ENCODE measurements at places on chromosomes 6 and 20. TPM values are rescaled to one million over a fixed set of nuclear protein-coding genes. Genes with fewer than 3 reads are reported as not detected.
A peak's percentile ranks its signal among the peaks of the same experiment; 100 is the strongest.

HAO1 gene
- not detected for total RNA-seq

BPI gene
- not detected for total RNA-seq

- peak; percentile 95 for DNase-seq
Measured at GRCh38 chr6:11317885-11318771, 85.7 kb upstream of the NEDD9 start.

GRCh38 chr20:31708736-31709534 is 13.7 kb downstream of the BCL2L1 start:
- no peak for DNase-seq

DNA sequence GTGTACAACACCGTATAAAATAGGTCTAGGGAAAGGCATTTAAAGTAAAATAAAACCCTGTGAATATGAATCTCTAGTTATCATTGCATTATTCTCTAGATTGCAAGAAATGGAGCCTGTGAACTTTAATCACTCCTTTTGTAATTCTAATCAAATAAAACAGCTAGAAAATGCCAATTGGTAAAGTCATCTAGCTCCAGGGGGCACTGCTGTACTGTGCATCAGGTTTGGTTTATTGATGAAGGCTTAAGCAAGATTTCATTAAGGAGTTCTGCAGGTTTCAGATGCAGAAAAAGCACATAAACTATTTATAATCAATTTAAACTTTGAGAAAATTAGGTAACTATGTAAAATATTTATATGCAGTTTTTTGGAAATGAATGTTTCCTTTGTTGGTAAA is 645.0 kb downstream of the PHF3 start:
- peak; percentile 65 for DNase-seq

DNA sequence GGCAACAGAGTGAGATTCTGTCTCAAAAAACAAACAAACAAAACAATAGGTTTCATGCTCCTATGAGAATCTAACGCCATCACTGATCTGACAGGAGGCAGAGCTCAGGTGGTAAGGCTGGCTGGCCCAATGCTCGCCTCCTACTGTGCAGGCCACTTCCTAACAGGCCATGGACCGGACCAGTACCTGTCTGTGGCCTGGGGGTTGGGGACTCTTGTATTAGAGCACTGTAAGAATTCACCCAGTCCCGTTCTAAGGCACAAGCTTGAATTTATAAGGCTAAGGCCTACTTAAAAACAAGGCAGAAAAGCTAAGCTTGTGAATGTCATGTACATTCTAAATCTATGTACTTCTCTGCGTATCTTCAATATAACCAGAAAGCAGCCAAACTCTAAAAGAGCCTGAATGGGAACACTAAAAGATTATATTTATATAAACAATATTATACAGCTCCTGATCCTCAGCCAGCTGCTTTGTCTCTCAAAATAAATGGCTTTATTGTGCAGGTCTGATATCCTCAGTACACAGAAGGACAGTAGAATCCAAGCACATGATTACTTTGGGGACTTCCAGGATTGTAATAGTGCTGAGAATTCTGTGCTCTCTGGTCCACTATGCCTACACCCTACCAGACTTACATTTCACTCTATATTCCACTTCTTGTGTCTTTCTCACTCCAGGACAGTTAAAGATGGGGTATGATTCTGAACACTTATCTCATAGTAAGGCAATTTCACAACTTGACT is 64.5 kb upstream of the DST start:
- DNase-seq: no peak

GRCh38 chr6:153108315-153108714 is 22.8 kb downstream of the RGS17 start:
- DNase-seq: peak; percentile 57

Measured in MCF 10A (cell line).